Ureter (tissue), 1 donor: ENCODE measurements at places on chromosomes 5 and 9.

DNA sequence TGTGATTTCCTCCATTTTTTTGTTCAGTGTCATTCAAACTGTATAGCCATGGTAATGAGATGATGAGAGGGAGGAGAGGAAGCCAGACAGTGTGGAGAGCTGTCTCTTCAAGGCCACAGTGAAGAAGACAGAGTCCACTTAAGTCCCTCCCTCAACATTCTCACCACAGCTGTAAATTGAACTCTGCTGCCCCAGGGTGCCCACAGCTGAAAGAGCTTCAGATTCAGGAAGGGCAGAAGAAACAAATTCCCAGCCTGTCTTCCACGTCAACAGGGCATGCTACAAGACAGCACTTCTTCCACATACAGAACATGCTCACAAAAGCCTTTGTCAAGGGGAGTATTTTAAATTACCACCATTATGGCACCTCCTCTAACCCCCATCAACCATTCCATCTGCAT lies 100.4 kb downstream of the KLHL3 start:
- no peak for DNase-seq

DNA sequence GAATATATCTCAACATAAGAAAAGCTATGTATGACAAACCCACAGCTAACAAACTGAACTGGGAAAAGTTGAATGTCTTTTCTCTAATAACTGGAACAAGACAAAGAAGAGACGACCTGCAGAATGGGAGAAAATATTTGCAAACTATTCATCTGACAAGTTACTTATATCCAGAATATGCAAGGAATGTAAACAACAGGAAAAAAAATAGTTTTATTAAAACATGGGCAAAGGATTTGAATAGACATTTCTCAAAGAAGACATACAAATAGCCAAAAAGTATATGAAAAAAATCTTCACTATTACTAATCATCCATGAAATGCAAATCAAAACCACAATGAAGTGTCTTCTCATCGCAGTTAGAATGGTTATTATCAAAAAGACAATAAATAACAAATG lies 181.7 kb upstream of the TLX3 start:
- no peak for DNase-seq

DNA sequence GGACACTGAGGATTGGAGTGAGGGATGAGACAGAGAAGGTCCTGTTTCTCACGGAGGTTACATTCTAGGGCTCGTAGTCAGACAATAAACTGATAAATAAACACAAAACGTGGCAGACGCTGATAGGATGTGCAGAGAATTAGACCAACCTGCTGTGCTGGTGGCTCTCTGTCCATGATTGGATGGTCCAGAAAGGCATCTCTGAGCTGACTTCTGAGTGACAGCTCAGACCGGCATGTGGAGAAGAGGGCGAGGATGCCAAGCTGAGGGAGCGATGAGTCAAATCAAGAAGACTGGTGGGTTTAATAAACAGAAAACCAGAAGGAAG lies 132.3 kb upstream of the TAF11L2 start:
- DNase-seq, result no peak

- DNase-seq, result no peak
Observed at GRCh38 chr5:103780794-103781193, 218.2 kb upstream of the NUDT12 start.

DNA sequence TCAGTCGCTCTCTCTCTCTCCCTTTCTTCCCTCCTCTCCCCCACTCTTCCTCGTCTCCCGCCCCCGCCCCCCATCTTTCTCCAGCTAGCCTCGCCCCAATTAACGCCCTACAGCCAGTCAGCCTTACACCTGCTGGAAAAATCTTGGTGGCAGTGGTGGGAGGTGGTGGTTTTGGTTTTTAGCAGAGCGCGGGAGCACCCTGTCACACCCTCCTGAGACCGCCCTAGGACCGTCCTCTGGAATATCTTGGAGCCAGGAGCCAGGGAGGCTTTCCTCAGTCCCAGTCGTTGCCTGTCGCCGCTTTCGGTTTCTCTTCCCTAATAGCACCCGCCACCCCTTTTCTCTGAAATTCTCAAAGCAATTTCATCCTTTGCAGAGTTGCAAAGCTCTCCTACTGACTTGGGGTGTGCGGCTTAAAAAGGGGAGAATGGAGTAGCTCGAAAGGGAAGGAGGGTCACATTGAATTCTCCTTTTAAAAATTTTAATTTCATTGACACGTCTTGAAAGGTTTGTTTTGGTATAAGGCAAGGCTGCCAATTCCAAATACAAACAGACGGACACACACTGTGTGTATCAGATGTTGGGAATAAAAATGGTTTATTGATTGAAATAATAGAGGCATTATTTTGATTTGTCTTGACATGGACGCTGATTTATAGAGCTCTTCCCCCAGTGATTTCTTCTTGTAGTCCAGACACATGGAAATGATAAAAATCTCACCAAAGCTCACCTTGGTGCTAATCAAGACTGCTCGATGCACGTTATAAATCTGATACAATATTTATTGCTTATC lies 301.3 kb downstream of the PARP8 start:
- DNase-seq, result no peak

GRCh38 chr5:179422213-179422855 lies 77.1 kb upstream of the ADAMTS2 start:
- DNase-seq, result no peak

GRCh38 chr9:79053598-79053997 lies 518.2 kb upstream of the TLE4 start:
- no peak for DNase-seq

DNA sequence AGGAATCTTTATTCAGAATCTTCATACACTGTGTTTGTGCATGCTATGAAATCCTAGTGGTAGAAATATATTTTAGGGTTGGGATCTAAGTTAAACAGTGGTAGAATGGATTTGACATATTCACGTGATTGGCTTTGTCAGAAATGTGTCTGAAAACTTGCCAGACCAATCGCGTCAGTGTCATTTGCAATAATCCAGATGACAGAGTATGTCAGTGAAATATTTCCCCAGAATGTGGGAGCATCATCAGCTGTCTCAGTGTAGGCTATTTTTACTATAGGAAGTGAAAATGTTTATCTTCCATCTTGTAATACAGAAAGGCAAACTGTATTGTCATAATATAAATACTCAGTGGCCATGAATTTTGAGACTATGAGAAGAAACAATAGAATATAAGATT lies 220.6 kb upstream of the EDIL3 start:
- no peak for DNase-seq

- no peak for DNase-seq
Observed at GRCh38 chr5:147017621-147018020, 139.1 kb upstream of the PPP2R2B start.

DNA sequence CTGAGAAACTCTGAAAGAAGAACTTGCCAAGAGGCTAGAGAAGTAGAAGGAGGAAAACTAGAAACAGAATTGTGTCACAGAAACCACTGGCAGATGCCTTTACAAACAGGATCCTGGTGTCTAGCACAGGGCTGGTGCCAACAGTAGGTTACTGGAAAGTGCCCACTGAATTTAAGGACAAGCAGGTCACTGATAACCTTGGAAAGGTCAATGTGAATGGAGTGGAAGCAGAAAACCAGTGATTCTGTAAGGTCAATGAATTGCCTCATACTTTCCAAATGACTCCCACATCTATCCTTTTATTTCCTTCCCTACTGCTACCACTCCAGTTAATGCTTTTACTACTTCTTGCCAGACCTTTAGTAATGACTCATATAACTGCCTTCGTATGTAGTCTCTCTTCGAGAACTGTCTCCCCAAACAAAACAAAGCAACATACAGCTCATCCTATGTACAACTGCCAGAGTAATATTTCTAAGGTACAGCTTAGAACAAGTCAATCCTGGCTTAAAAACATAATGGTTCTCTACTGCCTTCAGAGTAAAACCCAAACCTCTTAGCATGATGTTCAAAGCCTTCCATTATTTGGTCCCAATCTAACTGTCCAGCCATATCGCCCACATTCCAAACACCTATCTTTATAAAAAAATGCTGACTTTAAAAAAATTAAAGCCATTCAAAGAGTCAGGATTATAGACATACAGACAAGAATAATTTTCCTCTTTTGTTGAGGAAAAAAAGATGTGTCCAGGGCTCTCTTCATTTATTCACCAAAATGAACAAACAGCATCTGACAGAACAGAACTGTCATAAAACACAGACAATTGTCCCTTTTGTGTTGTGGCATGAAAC lies 52.5 kb downstream of the NR3C1 start:
- no peak for DNase-seq

DNA sequence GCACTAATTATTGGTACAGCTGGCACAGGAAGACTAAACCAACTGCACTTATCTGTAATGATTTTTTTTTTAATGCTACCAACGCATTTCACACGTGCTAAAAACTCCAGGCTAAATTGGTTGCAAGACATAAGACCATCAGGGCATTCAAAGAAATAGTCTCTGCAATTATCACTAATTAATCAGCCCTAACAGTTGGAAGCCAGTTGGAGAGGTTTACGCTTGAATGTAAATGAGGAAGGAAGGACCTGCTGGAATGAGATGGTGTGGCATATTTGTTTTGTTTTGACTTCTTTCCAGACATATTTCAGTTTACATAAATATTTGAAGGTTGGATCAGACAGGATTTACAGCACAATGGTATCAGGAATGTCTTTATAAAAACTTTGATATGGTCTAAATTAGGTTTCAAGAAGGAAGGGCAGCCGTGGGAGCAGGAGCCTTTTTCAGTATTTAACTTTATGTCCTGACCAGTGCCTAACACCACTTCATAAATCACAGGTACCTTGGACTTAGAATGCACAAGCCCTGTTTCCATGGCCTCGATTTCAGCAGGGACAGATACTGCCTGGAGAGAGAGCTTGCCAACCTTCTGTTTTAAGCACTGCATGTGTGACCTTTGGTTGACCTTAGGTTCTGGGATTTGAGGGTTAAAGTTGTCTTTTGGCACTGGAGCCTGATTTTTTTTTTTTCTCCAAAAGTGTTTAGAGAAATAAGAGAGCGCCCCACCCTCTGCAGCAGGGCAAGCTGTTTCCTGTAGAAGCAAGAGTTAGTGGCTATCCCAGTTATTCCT lies 199.8 kb upstream of the MAP3K1 start:
- DNase-seq, result no peak

GRCh38 chr5:84724683-84725082 lies 340.0 kb upstream of the EDIL3 start:
- DNase-seq, result no peak

- DNase-seq, result no peak
Observed at GRCh38 chr9:69744688-69745380, 15.0 kb downstream of the PTAR1 start.

GRCh38 chr5:34490506-34491250 lies 165.4 kb upstream of the RAI14 start:
- DNase-seq, result no peak

DNA sequence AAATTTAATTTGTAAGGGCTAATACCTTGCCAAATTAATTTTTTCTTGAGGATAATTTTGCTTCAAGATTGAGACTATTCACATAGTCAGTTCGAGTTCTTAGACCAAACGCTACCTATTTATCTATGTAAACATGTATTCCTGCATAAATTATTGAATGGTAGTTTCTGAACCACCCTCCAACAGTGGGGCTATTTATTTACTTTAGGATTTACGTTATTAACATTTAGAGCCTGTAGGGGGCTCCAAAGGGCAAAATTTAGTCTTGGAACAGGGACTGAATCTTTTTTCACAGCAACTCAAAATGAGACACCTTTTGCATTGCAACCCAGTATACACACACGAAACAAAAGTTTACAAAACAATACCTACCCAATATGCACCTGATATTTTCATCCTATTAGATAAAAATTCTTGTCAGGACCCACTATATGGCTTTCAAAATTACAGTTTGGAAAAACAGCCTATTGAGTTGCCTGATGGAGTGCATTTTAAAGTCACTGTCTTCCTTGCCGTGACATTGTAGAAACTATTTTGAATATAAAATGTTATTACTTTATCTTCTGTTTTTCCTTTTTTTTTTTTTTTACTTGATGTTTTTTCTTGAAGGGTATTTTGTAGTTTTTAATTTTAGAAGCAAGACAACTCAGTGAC lies 47.1 kb upstream of the POU4F3 start:
- no peak for DNase-seq

DNA sequence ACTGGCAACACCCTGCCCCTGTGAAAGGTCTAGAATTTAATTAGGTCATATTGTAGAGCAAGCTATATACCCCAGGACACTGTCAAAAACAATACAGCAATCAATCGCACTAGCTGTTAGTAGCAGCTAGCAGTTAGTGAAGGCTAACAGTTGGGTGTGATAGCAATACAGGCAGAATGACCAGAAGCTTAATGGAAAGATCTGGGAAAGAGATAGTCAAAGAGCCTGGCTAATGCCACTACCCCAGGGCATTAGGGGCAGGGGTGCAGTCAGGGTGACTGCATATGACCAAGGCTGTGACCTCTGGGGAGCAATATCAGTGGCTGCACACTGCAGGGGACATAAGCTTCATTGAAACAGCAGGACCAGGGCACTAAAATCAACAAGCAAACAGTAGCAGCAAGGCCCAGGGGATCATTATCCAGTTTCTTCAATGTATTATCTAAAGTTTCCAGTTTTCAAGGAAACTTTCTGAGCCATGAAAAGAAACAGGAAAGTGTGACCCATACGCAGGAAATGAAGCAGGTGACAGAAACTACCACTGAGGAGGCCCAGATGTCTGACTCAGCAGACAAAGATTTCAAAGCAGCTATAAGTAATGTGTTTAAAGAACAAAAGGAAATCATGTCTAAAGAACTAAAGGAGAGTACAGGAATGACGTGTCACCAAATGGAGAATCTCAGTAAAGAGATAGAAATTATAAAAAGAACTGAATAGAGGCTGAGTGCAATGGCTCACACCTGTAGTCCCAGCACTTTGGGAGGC lies 82.4 kb downstream of the ZNF354C start:
- DNase-seq, result no peak

GRCh38 chr9:5470122-5470521 lies 19.8 kb downstream of the CD274 start:
- DNase-seq, result no peak

- DNase-seq, result no peak
Observed at GRCh38 chr5:9356351-9356825, 189.5 kb downstream of the SEMA5A start.

DNA sequence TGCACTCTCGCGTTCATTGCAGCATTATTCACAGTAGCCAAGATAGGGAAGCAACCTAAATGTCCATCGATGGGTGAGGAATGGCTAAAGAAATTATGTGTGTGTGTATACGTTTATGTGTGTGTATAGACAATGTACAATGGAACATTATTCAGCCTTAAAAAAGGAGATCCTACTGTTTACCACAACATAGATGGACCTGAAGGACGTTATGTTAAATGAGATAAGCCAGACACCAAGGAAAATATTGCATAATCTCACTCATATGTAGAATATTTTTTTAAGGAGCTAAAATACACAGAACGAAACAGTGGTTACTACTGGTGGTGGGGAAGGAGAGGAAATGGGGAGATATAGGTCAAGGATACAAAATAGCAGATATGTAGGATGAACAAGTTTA lies 2.4 kb downstream of the KIF2A start:
- no peak for DNase-seq

DNA sequence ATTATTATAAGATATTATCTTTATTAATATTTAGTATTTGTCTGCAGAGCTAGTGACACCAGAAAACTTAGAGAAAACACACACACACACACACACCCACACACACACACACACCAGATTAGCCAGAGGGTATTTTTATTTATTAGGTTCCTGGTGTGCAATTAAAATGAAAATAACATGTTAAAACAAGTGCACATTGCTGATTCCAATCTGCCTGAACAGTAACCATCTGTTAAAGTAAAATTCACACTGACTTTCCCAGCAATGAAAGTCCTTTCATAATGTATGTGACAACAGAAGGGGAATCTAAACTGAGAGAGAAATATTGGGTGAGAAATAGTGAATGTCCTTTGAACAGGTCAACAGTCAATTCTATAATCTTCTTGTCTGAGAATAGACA lies 2323.5 kb upstream of the ACO1 start:
- DNase-seq, result no peak

- no peak for DNase-seq
Observed at GRCh38 chr5:53994148-53994547, 316.2 kb downstream of the ARL15 start.
